ENCODE measurements at places on chromosomes 13 and 19.

GRCh38 chr13:73548449-73548848 lies 489.6 kb downstream of the KLF5 start:
- no peak for DNase-seq
- no peaks in the 10 kb centered on the region for H3K36me3 ChIP-seq
- H3K27me3 ChIP-seq = no peaks in the 10 kb centered on the region

DNA sequence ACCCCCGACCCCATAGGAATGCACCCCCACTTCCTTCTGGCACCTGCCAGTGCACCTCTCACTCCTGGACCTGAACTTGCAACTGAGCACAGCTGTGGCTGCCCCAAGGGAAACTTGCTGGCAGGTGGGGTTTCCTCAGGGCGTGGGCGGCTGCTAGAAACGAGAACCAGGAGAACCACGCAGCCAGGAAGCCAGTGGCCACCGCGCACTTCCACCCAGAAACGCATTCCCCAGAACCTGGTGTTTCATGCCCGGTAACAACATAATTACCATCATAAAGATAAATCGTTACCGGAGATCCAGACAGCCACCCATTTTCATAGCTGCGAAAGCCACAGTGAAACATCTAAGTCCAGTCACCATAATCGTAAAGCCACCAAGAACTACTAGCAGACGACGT lies 75.2 kb upstream of the C13orf46 start:
- H3K4me3 ChIP-seq = no peak overlapping the region
- no peak for DNase-seq
- H3K27ac ChIP-seq = no peak overlapping the region
- H3K4me1 ChIP-seq = peaks cover 66% of the 10 kb centered on the region
- H3K27me3 ChIP-seq = no peaks in the 10 kb centered on the region

DNA sequence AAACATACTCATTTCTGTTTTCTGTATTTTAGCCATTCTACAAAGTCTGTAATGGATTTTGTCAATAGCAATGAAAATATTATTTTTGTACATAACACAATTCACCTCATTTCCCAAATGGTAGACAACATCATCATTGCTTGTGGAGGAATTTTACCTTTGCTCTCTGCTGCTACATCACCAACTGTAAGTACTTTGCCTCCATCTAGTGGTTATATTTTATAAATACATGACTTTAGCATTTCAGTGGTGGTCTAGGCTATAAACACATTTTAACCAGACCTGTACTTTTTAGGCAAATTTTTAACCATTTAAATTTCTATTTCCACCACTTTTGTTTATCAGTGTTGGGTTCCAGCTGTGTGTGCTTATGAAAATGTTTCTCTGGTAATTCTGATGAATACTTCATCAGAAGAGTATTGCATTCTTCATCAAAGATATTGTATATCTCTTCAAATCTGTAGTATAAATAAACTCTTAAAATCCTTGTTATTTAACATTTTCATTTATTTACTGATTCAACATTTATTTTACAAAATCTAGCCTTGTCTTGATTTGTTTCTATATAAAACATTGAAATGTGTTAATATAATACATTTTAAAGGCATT lies 222.4 kb downstream of the NBEA start:
- no peaks in the 10 kb centered on the region for H3K36me3 ChIP-seq
- H3K4me3 ChIP-seq = no peak overlapping the region
- H3K27ac ChIP-seq = no peak overlapping the region
- no peaks in the 10 kb centered on the region for H3K27me3 ChIP-seq
- no peak for DNase-seq
- no peaks in the 10 kb centered on the region for H3K4me1 ChIP-seq

- H3K27me3 ChIP-seq = no peaks in the 10 kb centered on the region
- peak overlapping the region; percentile 23 for H3K4me3 ChIP-seq
- H3K36me3 ChIP-seq = peaks cover 60% of the 10 kb centered on the region
- no peak for DNase-seq
Observed at GRCh38 chr13:106498571-106498970, 36.9 kb downstream of the EFNB2 start.

DNA sequence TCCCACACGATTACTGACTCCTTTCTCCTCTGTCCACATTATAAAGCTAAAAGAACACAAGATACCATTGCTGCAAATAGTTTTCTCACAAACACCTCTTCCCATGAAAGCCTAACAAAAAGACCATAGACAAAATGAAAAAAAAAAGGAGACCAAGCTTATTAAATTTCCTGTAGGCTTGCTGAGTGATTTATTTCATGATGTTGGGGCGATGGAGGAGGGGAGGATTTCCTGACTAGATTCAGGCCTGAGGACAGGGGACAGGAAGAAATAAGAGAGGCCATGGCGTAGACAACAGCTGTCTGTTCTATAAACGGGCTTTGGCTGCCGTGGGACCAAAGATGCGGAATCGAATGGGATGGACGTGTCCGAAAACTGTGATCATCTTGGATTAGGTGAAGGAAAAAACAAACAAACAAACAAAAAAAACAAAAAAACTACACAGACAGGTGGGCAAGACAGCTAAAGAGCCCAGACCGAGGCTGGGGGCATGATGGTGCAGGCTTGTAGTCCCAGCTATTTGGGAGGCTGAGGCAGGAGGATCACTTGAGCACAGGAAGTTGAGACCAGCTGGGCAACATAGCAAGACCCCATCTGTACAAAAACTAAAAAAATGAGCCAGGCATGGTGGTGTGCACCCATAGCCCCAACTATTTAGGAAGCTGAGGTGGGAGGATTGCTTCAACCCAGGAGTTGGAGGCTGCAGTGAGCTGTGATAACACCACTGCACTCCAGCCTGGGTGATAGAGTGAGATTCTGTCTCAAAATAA lies 5.3 kb downstream of the TMPRSS9 start:
- peak overlapping the region; percentile 3 for H3K4me3 ChIP-seq
- H3K4me1 ChIP-seq = peaks cover 19% of the 10 kb centered on the region
- H3K36me3 ChIP-seq = no peaks in the 10 kb centered on the region
- H3K27ac ChIP-seq = peak overlapping the region; percentile 30

DNA sequence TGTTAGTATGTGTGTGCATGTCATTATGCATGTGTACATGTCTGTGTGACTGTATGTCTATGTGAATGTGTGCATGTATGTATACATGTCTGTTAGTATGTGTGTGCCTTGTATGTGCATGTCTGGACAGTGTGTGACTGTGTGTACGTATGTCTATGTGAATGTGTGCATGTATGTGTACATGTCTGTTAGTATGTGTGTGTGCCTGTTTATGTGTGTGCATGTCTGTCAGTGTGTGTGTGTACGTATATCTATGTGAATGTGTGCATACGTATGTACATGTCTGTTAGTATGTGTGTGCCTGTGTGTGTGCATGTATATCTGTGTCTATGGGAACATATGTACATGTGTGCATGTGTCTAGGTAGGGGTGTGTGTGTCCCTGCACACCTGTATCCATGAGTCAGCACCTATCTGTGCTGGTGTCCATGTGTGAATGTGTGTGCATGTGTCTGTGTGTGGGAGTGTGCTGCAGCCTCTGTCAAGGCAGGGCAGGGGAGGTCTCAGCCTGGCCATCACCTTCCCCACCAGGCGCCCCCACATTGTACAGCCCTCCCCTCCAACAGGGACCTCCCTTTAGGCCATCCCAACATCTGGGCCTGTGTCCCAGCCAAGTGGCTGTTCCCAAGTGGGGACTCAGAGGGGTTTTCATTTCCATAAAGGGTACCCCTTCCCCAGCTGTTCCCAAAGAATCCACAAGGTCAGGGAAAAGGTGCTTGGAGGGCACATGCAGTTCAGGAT lies 4.4 kb downstream of the GAS6 start:
- H3K36me3 ChIP-seq = no peaks in the 10 kb centered on the region
- peak overlapping the region; percentile 32 for H3K4me3 ChIP-seq
- no peak overlapping the region for H3K27ac ChIP-seq
- peaks cover 53% of the 10 kb centered on the region for H3K27me3 ChIP-seq
- no peak for DNase-seq

- peak overlapping the region; percentile 99 for H3K27ac ChIP-seq
- peak overlapping the region; percentile 99 for H3K4me3 ChIP-seq
- peaks cover 46% of the 10 kb centered on the region for H3K36me3 ChIP-seq
- H3K27me3 ChIP-seq = peaks cover 8% of the 10 kb centered on the region
- DNase-seq = no peak
Observed at GRCh38 chr19:9139609-9140158, 513 bp upstream of the ZNF317 start.

GRCh38 chr19:30336290-30336689 lies 35.9 kb upstream of the ZNF536 start:
- no peak overlapping the region for H3K27ac ChIP-seq
- no peak overlapping the region for H3K4me3 ChIP-seq
- H3K4me1 ChIP-seq = peaks cover 11% of the 10 kb centered on the region
- no peak for DNase-seq

DNA sequence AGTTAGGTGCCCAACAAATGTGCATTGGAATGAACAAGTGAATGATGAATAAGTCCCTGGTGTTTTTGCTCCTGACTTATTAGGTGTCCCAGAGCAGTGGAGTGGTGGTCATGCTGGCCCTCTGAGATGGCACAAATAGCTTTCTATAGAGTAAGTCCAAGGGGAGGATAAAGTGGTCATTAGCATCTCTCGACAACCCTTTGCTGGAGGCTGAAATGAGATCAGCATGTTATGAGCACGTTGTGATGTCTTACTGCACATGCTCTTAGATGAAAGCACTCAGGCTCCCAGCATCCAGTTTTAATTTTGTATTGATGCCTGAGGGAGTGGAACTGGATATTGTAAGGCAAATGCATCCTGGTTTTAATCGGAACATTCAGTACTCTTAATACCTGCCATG lies 326.2 kb downstream of the RFC3 start:
- H3K27ac ChIP-seq = no peak overlapping the region
- no peak overlapping the region for H3K4me3 ChIP-seq

DNA sequence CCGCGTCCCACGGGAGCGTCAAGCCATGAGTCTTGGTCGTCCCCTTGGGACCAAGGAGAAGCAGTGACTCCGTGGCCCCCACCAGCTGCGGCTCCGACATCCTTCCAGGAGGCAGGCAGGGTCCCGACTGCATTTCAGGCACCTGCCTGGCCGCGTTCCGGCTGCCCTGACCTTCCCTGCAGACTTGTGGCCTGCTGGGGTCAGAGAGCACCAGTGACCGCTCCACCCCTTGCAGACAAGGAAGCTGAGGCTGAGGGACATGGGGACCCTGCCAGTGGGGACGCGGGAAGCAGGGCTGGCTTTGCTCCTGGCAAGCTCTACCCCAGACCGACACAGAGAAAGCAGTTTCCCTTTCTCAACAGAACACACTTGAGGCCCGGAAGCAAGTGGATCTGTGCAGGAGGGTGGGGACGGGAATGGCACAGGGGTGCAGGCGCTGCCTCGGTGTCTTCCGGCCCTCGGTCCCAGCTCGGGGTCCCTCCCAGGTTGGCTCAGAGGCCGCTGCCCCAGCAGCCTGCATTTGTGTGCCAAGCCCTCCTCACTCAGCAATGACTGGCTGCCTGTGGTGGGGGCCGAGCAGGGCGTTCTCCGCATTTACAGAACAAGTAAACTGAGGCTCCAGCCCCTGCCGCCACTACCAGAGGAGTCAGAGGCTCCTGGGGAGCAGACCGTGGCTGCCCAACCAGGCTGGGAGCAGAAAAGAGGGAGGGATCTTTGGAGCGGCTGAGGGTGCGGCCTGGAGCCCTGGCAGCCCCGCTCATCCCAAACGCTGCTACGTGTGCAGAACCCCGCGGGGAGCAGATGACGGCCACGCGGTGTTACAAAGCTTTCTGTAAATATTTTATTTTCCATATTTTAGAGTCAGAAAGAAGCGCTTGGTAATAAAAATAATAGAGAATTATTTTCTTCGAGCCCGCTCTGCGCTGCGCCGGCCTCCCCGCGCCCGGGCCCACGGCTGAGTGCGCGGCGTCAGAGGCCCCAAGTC lies 43.9 kb downstream of the GAS6 start:
- H3K27ac ChIP-seq = no peak overlapping the region
- H3K4me1 ChIP-seq = peaks cover 32% of the 10 kb centered on the region
- H3K27me3 ChIP-seq = peaks cover 5% of the 10 kb centered on the region
- no peak overlapping the region for H3K4me3 ChIP-seq
- no peak for DNase-seq

GRCh38 chr13:41019011-41019487 lies at the start of gene ELF1:
Gene ELF1, minus strand, starts transcription at chr13:41019316. Its CDS starts 37,262 bp downstream, at chr13:40982054.
- H3K27ac ChIP-seq = peak within 1 kb of the TSS; percentile 46
- no peak within 1 kb of the TSS for H3K4me3 ChIP-seq
- H3K4me1 ChIP-seq = peaks cover 22% of the 10 kb centered on the region
- no peaks in the 10 kb centered on the region for H3K36me3 ChIP-seq
- DNase-seq = no peak
- H3K27me3 ChIP-seq = no peaks in the 10 kb centered on the region

DNA sequence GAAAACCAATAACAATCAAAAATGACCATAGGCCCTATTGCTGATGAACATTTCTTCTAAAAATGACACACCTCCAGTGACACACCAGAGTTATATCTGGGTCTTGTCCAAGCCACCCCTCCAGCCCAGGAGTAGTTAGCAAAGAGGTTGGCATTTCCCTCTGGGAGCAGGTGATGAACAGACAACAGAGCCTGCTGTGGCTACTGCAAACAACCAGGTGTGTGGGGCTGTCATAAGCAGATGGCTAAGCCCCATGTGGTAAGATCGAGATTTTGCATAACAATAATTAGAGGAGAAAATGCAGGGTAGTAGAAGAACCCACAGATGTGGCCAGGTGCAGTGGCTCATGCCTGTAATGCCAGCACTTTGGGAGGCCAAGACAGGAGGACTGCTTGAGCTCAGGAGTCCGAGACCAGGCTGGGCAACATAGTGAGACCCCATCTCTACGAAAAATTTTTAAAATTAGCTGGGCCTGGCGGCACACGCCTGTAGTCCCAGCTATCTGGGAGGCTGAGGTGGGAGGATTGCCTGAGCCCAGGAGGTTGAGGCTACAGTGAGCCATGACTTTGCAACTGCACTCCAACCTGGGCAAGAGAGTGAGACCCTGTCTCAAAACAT lies 5.0 kb downstream of the XRCC1 start:
- no peak for DNase-seq
- peaks cover 32% of the 10 kb centered on the region for H3K36me3 ChIP-seq
- peaks cover 24% of the 10 kb centered on the region for H3K4me1 ChIP-seq
- no peak overlapping the region for H3K4me3 ChIP-seq
- H3K27me3 ChIP-seq = no peaks in the 10 kb centered on the region

DNA sequence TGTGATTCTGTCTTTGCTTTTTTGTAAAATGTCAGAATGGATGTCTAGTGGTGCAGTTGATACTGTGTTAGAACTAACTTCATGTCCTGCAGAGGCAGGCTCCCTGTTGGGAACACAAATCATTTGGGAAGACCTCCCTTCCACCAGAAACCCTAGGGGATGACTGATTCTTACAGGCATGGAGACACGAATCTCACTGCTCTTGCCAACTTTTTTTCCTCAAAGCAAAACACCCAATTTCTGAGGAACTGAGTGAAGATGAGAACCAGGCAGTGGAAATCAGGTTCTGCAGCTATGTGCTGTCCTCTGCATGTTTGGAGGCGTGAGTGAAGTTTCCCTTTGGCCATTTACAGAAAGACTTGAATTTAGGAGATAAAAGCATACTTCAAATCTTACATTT lies 87.5 kb upstream of the CSNK1A1L start:
- no peak overlapping the region for H3K27ac ChIP-seq
- no peak for DNase-seq
- no peaks in the 10 kb centered on the region for H3K36me3 ChIP-seq
- no peak overlapping the region for H3K4me3 ChIP-seq

- H3K27me3 ChIP-seq = peaks cover 6% of the 10 kb centered on the region
- H3K4me3 ChIP-seq = no peak overlapping the region
- H3K27ac ChIP-seq = peak overlapping the region; percentile 78
Observed at GRCh38 chr13:52786766-52787165, 47.1 kb upstream of the CNMD start.

- DNase-seq = no peak
- peaks cover 10% of the 10 kb centered on the region for H3K4me1 ChIP-seq
- H3K27me3 ChIP-seq = no peaks in the 10 kb centered on the region
- H3K27ac ChIP-seq = peak overlapping the region; percentile 44
- no peak overlapping the region for H3K4me3 ChIP-seq
- H3K36me3 ChIP-seq = peaks cover 7% of the 10 kb centered on the region
Observed at GRCh38 chr13:39586958-39587605, 15.9 kb downstream of the LHFPL6 start.

GRCh38 chr19:17957885-17958284 lies 9.0 kb upstream of the KCNN1 start:
- H3K27me3 ChIP-seq = peaks cover 38% of the 10 kb centered on the region
- peaks cover 8% of the 10 kb centered on the region for H3K36me3 ChIP-seq
- H3K4me1 ChIP-seq = peaks cover 17% of the 10 kb centered on the region
- no peak for DNase-seq
